ENCODE measurements at places on chromosomes 1 and 21.

GRCh38 chr1:223209992-223210787, 67.1 kb upstream of the TLR5 start:
- no peak overlapping the region for H3K27ac ChIP-seq
- H3K4me3 ChIP-seq: no peak overlapping the region
- no peaks in the 10 kb centered on the region for H3K27me3 ChIP-seq
- DNase-seq: no peak

DNA sequence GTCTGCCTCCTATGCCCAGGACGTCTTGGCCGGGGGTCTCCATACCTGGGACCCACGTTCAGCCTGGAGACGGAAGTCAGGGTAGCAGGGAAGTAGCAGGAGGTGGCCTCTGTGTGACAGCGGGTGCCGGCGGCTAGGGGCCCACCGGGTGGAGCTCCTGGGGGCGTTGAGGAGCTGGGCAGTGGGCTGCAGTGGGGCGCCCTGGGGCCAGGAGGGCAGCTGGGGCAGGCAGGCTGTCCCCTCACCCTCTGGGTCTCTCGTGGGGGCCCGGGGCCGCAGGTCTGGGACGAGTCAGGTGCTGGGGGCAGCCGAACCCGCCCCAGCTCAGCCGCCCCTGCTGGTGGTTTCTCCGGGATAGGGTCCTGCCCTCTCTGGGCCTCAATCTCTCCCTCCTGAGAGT, 14.7 kb upstream of the PEX10 start:
- peaks cover 17% of the 10 kb centered on the region for H3K4me1 ChIP-seq
- no peaks in the 10 kb centered on the region for H3K36me3 ChIP-seq
- no peak for DNase-seq
- H3K27me3 ChIP-seq: peaks cover 15% of the 10 kb centered on the region
- H3K27ac ChIP-seq: no peak overlapping the region
- no peak overlapping the region for H3K4me3 ChIP-seq

- H3K27ac ChIP-seq: no peak overlapping the region
- H3K4me1 ChIP-seq: no peaks in the 10 kb centered on the region
- peaks cover 17% of the 10 kb centered on the region for H3K36me3 ChIP-seq
- DNase-seq: no peak
- no peak overlapping the region for H3K4me3 ChIP-seq
These were observed 49.3 kb downstream of the STX6 start for GRCh38 chr1:180973369-180973768.

DNA sequence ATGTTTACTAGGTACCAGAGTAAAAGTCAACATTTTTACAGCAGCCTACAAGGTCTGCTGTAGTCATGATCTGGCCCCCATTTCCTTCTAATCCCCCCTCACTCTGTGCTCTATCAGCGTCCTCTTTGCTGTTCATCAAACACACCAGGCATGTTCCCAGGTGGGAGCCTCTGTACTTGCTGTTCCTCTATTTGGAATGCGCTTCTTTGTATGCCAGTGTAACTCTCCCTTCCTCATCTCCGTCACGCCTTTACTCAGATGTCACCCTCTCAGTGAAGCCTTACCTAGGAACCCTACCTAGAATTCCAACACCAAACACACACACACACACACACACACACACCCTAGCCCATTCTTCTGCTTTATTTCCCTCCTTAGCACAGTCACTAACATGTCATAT, 21.0 kb downstream of the TP53BP2 start:
- peaks cover 7% of the 10 kb centered on the region for H3K4me1 ChIP-seq
- no peak overlapping the region for H3K27ac ChIP-seq
- no peak for DNase-seq
- H3K36me3 ChIP-seq: peaks cover 31% of the 10 kb centered on the region

- DNase-seq: no peak
- no peak overlapping the region for H3K27ac ChIP-seq
- H3K4me3 ChIP-seq: no peak overlapping the region
- H3K4me1 ChIP-seq: peaks cover 5% of the 10 kb centered on the region
- H3K36me3 ChIP-seq: no peaks in the 10 kb centered on the region
- H3K27me3 ChIP-seq: no peaks in the 10 kb centered on the region
These were observed 458.7 kb downstream of the PTPRU start for GRCh38 chr1:29695036-29695435.

DNA sequence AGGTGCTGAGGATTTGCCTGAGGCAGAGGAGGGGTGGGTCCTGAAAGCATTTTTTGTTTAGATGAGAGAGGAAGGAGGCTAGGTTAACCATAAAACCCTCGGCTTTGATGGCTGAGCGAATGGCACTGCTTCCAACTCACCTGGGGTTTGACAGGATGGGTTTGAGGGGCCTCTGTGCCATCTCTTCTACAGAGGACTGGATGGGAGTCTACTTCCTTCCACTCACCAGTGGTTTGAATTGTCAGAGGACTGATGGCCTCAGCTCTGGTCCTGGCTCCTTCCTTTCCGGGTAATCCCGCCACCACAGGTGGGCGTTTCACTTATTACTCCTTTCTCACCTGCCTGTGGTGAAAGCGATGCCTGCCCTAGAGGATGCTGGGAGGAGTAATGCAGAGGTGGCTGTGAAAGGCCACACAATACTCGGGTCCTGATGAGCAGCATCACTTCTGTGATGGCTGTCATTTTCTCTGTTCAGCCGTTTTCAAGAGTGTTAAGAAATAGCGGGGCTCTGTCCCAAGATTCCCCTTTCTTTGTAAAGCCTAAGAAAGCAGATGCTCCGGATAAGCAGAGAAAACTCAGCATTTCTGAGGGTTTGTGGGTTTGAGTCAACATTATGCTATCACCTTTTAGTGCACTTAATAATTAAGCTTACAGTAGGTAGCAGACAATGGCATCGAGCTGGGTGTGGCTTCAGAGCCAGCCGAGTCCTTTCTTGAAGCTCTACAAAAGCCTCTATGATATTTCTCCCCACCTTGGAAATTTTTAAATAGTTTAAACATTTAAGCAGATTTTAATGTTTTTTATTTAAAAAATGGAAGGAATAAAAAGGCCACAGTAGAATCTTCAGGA, 220.7 kb downstream of the HLX start:
- H3K27me3 ChIP-seq: no peaks in the 10 kb centered on the region
- no peak for DNase-seq
- H3K4me1 ChIP-seq: no peaks in the 10 kb centered on the region
- H3K36me3 ChIP-seq: no peaks in the 10 kb centered on the region
- no peak overlapping the region for H3K4me3 ChIP-seq

DNA sequence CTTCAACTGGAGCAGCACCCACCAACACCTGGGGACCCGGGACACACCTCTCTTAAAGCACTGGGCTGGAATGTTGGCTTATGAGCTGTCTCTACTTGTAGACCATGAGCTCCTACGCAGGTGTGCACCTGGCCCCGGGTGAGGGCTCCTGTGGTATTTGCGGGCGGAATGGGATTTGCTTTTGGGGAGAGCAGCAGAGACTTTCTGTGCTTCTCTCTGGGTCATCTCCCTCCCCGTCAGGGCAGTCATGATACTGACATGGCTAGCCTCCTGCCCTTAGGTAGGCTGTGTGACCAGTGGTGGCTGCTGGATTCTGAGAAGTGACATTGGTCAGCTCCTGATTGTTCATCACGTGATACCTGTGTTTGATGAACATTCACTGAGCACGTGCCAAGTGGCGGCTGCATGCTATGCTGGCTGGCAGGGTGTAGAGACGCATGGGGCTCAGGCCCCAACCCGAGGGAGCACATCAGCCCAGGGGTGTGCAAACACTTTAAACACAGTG, 9.0 kb upstream of the ZBTB21 start:
- DNase-seq: no peak
- no peaks in the 10 kb centered on the region for H3K36me3 ChIP-seq
- no peak overlapping the region for H3K4me3 ChIP-seq
- H3K27me3 ChIP-seq: no peaks in the 10 kb centered on the region

GRCh38 chr1:185044981-185045813, at the start of gene RNF2:
RNF2 (plus strand) TSS chr1:185045558; CDS start chr1:185087554, 41,996 bp downstream.
- H3K36me3 ChIP-seq: no peaks in the 10 kb centered on the region
- peaks cover 12% of the 10 kb centered on the region for H3K4me1 ChIP-seq
- peak within 1 kb of the TSS; percentile 92 for H3K4me3 ChIP-seq
- peaks cover 2% of the 10 kb centered on the region for H3K27me3 ChIP-seq
- H3K27ac ChIP-seq: peak within 1 kb of the TSS; percentile 60
- peak; percentile 81 for DNase-seq

DNA sequence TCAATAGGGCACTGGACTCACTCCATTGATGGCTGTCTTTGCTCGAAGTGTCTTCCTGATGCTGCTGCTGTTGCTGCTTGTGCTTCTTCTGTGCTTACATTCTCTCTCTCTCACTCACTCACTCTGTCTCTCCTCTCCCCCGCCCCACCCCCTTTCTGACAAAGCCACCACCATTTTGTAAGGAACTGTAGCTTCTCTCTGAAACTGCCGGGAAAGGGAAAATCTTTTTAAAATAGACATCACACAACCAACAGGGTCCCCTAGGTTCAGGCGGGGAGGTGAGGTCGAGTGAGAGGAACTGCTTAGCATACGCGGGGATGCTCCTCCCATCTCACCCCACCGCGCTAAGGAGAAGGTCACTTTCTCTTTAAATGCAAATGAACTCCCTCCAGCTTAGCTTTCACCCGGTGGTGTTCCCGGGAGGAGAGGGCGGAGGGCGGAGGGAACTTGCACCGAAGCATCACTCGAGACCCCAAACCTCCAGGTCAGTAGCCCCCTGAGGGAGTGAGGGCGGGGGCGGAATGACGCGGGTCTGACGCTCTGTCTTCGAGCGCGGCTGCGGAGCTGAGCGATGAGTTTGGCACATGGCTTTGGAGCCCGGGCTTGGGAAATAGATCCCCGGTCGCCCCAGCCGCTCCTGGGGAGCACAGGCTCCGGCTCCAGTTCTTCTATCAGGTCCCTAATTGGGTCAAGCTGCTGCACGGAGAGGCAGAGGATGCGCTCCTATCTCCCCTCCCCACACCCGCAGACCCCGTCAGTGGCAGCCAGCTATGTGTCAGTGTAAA, at the start of gene CCDC28B:
CCDC28B (plus strand) TSS at position 370 of the 785 bp plus-strand sequence. CDS start 1,341 bp downstream, outside the sequence.
- H3K27me3 ChIP-seq: peaks cover 2% of the 10 kb centered on the region
- peak; percentile 79 for DNase-seq
- peaks cover 22% of the 10 kb centered on the region for H3K36me3 ChIP-seq

- no peaks in the 10 kb centered on the region for H3K36me3 ChIP-seq
- H3K4me3 ChIP-seq: no peak overlapping the region
- DNase-seq: no peak
- no peaks in the 10 kb centered on the region for H3K4me1 ChIP-seq
- H3K27ac ChIP-seq: no peak overlapping the region
These were observed 165.4 kb upstream of the DPT start for GRCh38 chr1:168894397-168894903.

GRCh38 chr1:25795211-25795610, 4.8 kb upstream of the SELENON start:
- H3K27me3 ChIP-seq: no peaks in the 10 kb centered on the region
- no peak for DNase-seq
- H3K27ac ChIP-seq: no peak overlapping the region
- no peak overlapping the region for H3K4me3 ChIP-seq

DNA sequence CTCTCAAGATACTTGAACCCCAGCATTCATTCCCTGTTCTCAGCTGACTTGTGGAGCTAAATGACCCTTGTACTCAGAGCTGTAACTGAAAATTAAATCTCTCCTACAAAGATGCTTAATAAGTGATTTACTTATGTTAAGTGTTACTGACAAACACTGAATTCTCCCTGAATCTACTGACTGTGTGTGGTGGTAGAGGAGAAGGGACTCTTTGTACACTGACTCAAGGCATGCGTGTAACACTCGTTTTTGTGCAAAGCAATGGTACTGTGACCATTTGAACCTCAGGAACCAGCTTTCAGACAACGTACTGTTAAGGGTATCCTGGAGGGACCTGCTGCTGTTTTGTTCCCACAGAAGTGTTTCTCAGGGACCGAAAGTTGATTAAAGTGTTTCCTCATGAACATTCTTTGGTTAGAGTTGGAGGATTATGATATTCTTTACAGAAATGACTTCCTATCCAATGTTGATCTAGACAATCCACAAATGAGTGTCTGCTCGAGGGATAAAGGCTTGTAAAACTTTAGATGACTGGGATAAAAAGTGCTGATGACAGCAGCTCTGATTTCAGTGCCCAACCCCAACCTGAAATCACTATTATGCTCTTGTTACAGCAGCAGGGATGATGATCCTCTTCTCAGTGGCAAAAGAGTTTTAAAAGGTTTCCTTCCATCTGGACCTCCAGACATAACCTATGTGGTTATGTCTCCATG, 12.8 kb downstream of the RGL1 start:
- no peak for DNase-seq

DNA sequence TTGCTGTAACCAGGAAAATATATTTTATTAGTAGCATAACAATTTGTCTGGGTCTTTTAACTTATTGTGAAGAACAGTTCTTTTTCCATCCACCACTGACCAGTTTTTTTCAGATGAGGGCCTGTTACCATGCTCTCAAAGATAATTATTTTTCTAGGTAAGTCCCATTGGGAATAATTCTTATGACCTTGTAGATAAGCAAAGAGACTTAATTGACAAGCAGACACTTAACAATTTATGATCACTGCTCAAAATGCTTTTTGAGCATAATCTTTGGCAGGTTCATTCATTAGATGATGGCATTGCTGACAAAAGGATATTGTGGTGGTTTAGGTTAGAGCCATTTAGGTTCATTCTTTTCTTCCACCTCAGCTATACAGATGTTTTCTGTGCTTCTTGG, 6.6 kb downstream of the SNX27 start:
- DNase-seq: no peak
- H3K27me3 ChIP-seq: no peaks in the 10 kb centered on the region
- no peak overlapping the region for H3K27ac ChIP-seq
- H3K4me3 ChIP-seq: no peak overlapping the region
- H3K36me3 ChIP-seq: no peaks in the 10 kb centered on the region

DNA sequence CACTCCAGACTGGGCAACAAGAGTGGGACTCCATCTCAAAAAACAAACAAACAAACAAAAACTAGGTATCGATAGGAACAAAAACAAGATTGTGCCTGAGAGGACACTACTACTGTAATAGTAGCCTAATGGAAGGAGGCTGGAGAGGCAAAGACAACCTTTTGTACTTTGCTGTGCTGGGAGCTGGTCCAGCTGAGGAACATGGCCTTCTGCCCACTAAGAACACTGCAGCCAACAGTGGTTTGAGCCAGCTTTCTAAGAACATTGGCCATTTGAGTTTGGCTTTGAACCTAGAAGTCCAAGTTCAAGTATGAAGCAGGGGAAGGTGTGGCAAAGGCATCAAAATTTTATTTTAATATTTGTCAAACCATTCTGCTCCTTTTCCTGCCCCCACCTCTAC, 22.7 kb upstream of the RGS8 start:
- peaks cover 21% of the 10 kb centered on the region for H3K27me3 ChIP-seq
- H3K4me3 ChIP-seq: no peak overlapping the region
- H3K36me3 ChIP-seq: no peaks in the 10 kb centered on the region
- H3K4me1 ChIP-seq: no peaks in the 10 kb centered on the region
- DNase-seq: no peak

DNA sequence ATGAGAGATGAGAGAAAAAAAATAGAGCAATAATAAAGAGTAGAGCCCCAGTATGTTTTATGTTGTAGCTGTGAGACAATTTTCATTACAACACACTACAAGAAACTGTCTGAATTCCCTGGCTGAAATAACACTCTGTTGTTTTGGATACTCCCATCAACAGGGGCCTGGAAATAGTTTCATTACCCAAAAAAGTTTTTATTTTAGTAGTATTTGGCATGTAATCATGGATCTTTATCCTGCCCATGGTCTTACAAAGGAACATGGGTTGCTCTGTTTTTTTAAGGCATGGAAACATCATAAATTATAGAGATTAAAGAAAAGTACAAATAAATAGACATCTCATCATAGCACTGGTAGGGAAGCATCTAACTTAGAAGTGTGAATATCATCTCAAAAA, 56.3 kb downstream of the GNG12 start:
- no peaks in the 10 kb centered on the region for H3K36me3 ChIP-seq
- no peak overlapping the region for H3K27ac ChIP-seq
- H3K4me3 ChIP-seq: no peak overlapping the region
- no peaks in the 10 kb centered on the region for H3K4me1 ChIP-seq
